ENCODE measurements at places on chromosomes 6 and 20.

DNA sequence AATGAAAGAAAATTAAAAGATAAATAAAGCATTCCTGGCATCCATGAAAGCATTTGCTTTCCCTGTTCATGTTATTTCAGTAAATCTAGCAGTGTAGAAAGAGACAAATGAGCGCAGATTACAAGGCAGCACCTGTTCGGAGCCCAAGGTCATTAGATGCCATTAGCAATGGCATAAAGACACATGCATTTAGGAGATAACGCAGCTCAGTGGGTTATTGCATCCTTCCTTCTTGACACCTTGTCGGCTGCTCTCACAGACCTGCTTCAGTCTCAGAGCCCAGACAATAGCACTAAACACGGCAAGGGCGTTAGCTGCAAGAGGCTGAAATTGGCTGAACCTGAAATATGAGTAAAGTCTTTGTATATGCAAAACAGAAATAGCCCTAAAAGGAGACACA is 140.3 kb downstream of the ATXN1 start:
- no peak for DNase-seq

DNA sequence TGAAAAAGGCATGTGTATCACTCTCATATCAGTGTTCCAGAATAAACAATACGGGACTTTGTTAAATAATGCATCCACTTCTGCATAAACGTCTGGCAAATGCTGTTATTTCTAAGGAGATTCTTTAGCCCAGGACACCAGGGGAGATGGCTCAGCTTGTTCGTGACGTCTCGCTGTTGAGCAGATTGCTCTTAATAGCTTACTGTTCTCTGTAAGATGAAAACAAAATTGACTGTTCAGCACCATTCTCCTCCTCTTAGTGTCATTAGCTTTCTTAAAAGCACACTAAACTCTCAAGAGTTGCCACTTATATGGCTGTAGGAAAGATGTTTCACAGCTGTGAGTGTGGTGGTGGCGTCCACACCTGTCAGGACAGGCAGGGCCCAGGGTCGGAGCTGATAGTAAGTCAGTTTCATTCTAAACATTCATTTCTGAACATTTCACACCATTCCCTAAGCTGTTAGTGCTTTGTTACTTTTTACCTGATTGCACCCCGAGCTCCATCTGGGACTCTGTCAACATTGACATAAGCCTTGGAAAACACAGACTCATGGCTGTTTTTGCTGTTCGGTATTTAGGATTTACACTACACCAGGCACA is 132.1 kb downstream of the ZDHHC14 start:
- DNase-seq: no peak

- DNase-seq: no peak
Measured at GRCh38 chr20:4512891-4513550, 208.7 kb upstream of the PRND start.

DNA sequence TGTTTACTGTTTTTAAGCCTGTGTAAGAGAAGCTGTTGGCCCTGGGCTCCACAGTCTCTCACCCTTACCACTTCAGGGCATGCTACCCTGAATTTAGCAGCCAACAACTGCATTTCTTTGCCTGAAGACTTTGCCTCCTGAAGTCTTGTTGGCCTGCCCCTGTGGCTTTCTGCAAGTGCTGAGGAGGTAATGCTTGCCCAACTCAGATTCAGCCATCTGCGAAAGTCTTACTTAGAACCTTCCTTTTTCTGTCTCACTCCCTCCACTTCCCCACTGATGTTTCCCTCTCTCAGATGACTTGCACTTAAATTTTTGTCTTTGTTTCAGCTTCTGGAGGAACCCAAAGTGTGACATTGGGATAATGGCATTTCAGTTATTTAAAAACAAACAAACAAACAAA is 11.8 kb upstream of the IBTK start:
- no peak for DNase-seq

- DNase-seq: no peak
Measured at GRCh38 chr20:50170549-50171220, 17.2 kb upstream of the PEDS1 start.

- DNase-seq: no peak
Measured at GRCh38 chr6:35717449-35718374, 19.1 kb upstream of the ARMC12 start.

DNA sequence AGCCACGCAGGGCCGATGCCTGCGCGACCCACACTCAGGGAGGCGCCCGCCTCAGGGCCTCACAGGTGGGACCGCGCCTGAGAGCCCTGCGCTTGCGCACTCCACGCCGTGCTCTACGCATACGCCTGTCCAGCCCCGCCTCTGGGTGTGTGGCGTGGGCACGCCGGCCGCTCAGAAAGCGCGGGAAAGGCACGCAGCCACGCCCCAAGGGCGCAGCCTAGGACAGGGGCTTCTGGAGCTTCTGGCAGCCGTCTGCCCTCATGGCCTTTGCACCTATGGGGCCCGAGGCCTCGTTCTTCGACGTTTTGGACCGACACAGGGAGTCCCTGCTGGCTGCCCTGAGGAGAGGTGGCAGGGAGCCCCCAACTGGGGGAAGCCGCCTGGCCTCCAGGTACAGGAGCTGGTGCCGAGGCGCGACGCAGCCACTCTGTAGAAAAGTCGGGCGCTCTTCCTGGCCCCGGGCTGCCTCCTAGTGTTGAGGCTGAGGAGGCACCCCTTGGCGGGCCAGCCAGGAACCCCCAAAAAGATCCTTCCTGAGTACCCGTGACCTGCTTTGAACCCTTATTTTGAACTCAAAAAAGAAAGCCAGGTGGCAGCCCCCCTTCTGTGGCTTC is at the start of gene SPO11:
Gene SPO11 (plus strand): TSS at position 196 of the 614 bp plus-strand sequence. CDS start 65 bp downstream, at position 261.
- no peak for DNase-seq

DNA sequence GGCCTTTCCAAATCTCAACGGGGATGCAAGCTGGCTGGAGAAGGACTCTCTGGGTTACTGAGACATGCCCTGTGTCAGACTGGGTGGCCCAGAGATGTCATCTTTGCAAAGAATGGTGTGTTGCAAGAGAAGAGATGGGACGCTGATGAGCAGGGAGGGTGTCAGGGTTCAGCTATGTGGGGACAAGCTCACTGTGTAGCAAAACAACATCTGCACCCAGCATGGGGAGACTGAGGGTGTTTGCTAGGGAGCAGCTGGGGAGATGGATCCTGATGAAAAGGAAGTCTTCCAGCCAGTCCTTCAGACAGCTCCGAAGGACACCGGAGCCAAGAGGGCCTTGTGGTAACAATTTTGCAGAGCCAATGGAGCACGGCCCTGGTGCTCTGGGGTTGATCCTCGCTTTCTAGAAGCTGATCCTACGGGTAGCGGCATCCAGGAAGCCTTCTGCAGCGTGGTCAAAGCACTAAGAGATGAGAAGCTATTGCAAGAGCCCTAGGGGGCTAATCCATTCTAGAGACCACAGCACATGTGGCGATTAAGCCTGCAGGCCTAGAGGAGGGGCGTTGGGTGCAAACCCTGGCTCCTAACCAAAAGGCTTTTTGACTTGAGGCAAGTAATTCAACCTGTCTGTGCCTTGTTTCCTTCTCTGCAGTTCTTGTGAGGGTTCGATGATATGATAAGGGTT is 39.9 kb downstream of the EDN3 start:
- DNase-seq: no peak

- no peak for DNase-seq
Measured at GRCh38 chr6:148164645-148165044, 178.0 kb upstream of the SASH1 start.

DNA sequence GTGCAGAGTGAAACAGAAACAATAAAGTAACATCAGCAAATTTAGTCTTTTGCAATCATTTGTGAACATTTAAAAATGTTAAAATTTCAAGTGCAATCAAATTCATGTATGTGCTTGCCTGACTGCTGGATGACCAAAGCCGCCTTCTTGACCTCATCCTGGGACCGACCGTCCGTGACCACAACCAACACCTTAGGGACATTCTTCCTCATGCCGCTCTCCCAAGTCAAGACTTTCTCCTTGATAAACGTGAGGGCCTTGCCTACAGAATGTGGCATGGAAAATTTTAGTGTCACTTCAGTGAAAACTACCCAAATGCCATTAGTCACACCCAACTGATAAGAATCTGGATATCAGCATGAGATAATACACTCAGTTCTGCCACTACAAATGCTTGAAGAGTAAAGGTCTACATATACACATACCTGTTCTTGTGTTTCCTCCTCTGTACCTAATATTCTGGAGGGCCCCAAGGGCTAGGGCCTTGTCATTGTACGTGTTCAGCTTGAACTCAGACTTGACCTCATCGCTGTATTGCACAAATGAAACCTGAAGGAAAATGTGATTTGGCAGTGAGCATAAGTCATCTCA is 86.8 kb downstream of the COL12A1 start:
- no peak for DNase-seq

GRCh38 chr6:27471365-27472115 is 1.4 kb downstream of the ZNF184 start:
- DNase-seq: no peak

DNA sequence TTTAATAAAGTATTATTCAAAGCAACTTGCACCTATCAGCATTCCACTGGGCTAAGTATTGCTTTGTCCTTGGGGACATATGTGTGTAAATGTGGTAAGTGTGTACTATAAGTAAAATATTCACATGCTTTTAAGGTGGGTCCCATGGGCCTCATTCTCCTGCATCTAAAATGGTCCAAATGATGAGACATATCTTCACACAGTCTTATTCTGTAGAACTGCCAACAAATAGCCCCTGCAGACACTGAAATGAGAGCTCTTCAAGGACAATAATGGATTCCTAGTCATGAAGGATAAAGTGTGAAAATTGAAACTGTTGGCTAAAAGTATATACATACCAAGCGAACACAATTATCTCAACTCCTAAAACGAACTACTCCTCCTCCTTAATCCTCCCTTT is 81.8 kb downstream of the SMLR1 start:
- no peak for DNase-seq

- DNase-seq: no peak
Measured at GRCh38 chr6:43967719-43968091, 159.5 kb downstream of the MRPL14 start.

- no peak for DNase-seq
Measured at GRCh38 chr6:150640556-150641209, 41.0 kb downstream of the PLEKHG1 start.

DNA sequence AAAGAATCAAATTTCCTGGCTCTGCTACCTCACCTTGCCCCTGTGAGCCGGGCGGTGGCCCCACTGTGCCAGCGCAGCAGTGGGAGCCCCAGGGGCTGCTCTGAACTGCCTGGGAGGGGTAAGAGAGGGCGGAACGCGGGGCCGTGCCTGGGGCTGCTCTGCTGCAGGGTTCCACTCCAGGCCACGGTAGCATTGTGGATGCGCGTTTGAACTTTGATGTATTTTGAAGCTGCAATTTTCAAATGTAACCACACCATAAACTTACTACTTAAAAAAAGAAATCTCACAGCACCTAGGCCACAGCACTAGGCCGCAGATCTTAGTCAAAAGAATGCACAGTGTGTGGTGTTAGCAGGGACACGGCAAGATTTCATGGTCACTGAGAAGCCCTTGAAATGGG is 57.5 kb downstream of the PRDM1 start:
- DNase-seq: no peak

DNA sequence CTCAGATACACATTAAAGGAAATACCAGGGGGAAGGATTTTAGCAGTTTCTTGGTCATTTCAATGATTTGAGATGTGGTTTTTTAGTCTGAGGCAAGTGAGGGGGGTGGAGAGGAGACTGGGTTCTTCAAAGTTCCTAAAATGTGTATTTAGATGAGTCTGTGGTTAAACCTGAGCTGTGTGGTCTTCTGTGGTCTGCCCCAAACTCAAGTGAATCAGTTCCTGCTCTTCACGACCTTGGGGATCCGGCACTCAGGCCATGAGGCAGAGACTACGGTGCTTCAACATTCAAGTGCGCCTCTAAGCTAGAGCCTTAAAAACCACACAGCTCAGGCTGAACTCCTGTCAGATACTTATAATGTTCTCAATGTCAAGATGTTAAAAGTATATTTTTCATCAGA is 406.7 kb downstream of the LMBRD1 start:
- DNase-seq: no peak

DNA sequence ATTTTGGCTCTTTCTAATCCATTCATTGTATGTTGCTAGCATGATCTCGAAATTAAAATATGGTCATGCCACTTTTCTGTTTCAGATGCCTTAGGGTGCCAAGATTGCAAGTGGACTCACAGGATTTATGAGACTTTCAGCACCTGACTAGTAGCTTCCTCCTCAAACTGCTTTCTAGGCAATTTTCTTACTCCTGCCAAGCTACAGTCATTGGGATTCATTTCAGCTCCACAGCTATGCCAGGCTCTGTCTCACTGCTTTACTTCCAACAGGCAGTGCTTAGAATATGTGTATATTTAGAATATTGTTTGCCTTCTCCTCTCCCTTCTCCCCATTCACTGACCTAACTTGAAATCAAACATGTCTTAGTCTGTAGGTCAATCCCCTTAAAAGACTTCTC is 681.4 kb downstream of the TENT5A start:
- no peak for DNase-seq

GRCh38 chr20:52529826-52530225 is 338.2 kb upstream of the ZFP64 start:
- DNase-seq: no peak

DNA sequence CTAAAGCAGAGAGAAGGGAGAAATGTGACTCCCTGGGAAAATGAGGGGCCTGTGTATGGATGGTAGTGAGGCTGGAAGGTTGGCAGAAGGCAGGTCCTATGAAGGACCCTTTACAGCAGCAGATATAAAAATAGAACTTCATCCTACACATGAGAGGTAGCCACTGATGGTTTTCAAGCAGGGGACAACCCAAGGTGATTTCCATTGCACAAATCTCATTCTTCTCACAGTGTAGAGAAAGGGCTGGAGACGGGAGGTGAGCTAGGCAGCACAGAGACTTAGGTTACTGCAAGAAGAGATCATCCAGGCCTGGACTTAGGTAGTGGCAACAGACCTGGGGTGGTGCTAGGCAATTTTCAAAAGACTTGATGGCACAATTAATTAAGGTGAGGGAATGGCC is 30.7 kb downstream of the TRAM2 start:
- no peak for DNase-seq

DNA sequence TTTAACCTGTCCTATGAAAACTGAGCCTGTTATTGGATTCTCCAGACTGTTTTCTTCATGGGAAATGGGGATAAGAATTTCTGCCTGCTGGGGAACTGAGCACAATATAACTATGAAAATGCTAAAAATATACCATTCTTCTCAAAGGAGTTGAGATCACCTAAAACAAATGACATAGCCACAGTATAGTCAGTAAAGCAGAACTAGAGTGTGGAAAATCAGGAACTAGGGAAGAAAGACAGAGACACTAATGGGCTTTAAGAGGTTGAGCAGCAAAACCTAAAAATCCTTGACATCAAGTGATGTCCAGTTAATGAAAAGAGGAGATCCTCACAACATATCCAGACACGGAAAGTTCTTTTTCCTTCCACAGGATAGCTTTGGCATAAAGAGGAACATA is 215.7 kb upstream of the CST7 start:
- DNase-seq: no peak

Measured in stimulated activated CD8-positive, alpha-beta memory T cell treated with anti-CD3 and anti-CD28 coated beads, Interleukin-7, amount 100 ng/mL, for 1 hour (primary cell).